ENCODE measurements at places on chromosomes 5 and 9. TPM values are rescaled to one million over a fixed set of nuclear protein-coding genes. Genes with fewer than 3 reads are reported as not detected.

GRCh38 chr9:136031741-136032730 is 63.1 kb downstream of the NACC2 start:
- DNase-seq: no peak

DNA sequence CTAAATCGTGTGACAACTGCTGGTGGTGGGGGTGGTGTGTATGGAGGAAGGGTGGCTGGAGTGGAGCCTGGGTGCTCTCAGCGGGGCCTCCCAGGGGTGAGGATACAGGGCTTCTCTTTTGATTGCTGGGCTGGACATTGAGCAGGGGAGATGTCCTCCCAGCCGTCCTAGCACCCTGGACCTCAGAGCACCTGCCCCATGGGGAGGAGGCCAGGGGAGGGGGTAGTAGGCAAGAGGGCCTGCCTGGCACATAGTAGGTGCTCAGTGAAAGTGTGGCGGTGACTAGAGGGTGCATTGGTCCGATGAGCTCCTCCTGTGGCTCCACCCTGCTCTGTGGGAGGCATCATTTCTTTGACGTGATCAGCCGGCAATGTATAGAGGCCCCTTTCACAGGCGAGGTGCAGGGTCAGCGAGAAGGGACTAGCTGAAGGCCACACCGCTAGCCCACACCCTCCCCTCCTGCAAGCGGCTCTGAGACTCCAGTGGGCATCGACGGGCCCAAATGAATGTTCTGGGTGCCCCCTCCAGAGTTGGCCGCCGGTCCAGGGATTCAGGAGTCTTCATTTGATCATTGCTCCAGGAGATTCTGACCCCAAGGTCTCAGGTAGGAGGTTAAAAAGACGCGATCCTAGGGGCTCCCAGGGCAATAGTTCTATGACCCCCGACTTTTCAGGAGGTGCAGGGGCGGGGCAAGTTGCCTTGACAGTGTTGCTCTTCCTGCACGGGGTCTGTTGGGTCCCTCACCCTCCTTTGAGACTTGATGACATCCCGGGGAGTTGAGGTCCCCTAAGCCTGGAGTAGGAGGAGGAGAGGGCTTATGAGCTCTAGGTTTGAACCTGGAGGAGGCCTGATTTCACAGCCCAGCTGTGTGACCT is 255.5 kb downstream of the PBX3 start:
- no peak for DNase-seq

DNA sequence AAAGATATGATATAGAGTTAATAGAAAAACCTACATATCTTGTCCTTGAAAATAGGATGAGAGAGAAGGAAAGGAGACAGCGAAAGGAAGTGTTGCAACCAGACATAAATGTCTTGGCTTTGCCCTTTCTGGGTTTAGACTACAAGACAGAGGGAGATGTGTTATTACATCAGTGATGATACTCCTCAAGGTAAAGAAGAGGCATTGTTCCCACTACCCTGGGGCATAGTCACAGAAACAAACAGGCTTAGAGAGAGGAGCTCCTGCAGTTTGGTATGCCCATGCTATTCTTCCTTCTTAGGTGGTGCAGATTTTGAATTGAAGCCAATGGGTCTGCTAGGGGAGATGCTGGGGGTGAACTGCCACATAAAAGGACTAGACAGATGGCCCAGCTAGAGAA is 166.8 kb upstream of the RFX3 start:
- DNase-seq: no peak

Gene S100Z
- total RNA-seq: 0.47 TPM

GRCh38 chr5:17114715-17115599 is 102.5 kb upstream of the BASP1 start:
- no peak for DNase-seq

Gene HAUS6
- 32.8 TPM for total RNA-seq

DNA sequence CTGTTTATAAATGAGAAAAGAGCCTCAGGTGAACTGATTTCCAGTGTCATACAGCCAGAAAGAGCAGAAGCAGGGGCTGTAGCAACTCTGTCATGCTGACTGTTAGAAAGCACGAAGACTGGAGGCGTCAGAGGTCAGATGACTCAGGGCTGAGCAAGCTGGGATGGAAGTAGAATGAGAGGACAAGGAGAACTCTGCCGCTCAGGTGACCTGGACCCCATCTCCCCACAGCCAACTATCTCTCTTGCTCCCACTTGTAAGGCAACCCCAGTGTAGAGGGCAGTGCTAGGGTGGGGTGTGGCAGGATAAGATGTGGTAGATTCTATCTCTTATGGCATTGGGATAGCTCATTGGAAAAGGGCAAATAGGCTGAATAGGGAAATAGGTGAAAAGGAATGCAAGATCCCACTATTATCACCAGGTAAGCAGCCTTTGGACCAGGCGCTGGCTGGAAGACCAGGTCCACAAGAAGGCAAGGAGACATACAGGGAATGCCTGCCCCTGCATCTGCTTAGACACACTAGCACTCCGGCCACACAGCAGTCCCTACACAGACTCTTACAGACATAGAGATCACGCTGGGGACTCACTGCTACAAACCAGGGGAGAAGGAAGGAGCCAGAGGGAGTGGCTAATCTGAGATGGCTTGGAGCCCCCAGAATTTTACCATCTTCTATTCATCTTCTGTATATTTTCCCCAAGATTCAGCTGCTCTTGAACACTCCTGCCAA is 21.2 kb upstream of the LOX start:
- no peak for DNase-seq

Gene CA9
- total RNA-seq: 0.78 TPM

All from occipital lobe (tissue), 3 donors.